Activated naive CD4-positive, alpha-beta T cell treated with anti-CD3 and anti-CD28 coated beads for 36 hours (primary cell): ENCODE measurements at places on chromosomes 2 and 18. TPM values are rescaled to one million over a fixed set of nuclear protein-coding genes. Genes with fewer than 3 reads are reported as not detected.

The SLC9A2 gene
- total RNA-seq: 0.07 TPM

The CCDC178 gene
- total RNA-seq: not detected

The ALK gene
- total RNA-seq: not detected

DNA sequence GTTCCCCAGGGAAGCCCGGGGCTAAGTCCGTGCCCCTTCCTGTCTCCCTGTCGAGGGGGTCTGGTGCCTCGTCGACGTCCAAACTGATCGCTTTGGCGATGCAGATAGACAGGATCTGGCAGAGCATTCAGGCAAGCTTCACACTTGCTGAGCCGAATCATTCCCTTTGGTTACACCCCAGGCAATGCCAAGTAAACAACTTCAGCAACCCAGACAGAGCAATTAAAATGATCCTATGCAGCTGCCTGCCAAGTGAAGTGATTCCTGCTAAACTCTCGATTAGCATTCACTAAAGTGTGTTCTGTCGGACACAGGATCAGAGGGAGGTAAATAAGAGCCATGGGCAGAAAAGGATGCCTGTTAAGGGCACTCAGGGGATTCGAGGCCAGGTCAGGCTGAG is 108.2 kb upstream of the RAB12 start:
- no peak overlapping the region for H3K27ac ChIP-seq
- peaks cover 3% of the 10 kb centered on the region for H3K27me3 ChIP-seq
- no peak for DNase-seq

The MZT2B gene
- total RNA-seq: 408 TPM

GRCh38 chr18:26621161-26622026 is 73.0 kb upstream of the KCTD1 start:
- H3K4me3 ChIP-seq: no peak overlapping the region
- no peak overlapping the region for H3K27ac ChIP-seq
- peaks cover 13% of the 10 kb centered on the region for H3K27me3 ChIP-seq
- peak; percentile 45 for DNase-seq
- peaks cover 3% of the 10 kb centered on the region for H3K36me3 ChIP-seq

The INPP5D gene
- total RNA-seq: 50.9 TPM

GRCh38 chr2:65057391-65058052 is 1.3 kb downstream of the CEP68 start:
- H3K27me3 ChIP-seq: no peaks in the 10 kb centered on the region
- H3K4me1 ChIP-seq: peaks cover 51% of the 10 kb centered on the region
- no peaks in the 10 kb centered on the region for H3K36me3 ChIP-seq
- H3K4me3 ChIP-seq: peak overlapping the region; percentile 93
- peak; percentile 77 for DNase-seq

The DOK6 gene
- total RNA-seq: not detected

The CYP26B1 gene
- not detected for total RNA-seq

The CCDC68 gene
- not detected for total RNA-seq

The IL18R1 gene
- 17.1 TPM for total RNA-seq

GRCh38 chr2:205731583-205731981 is 49.3 kb downstream of the NRP2 start:
- no peaks in the 10 kb centered on the region for H3K36me3 ChIP-seq
- no peak for DNase-seq
- H3K27ac ChIP-seq: no peak overlapping the region
- no peak overlapping the region for H3K4me3 ChIP-seq
- no peaks in the 10 kb centered on the region for H3K4me1 ChIP-seq

GRCh38 chr2:95328358-95329125 is 31.4 kb downstream of the KCNIP3 start:
- DNase-seq: no peak
- no peak overlapping the region for H3K27ac ChIP-seq
- H3K27me3 ChIP-seq: no peaks in the 10 kb centered on the region
- H3K4me3 ChIP-seq: no peak overlapping the region
- H3K36me3 ChIP-seq: no peaks in the 10 kb centered on the region
- H3K4me1 ChIP-seq: no peaks in the 10 kb centered on the region

GRCh38 chr2:49255409-49255971 is 101.2 kb upstream of the FSHR start:
- no peaks in the 10 kb centered on the region for H3K27me3 ChIP-seq
- H3K36me3 ChIP-seq: no peaks in the 10 kb centered on the region
- no peak overlapping the region for H3K27ac ChIP-seq
- DNase-seq: no peak

The VIT gene
- total RNA-seq: not detected

DNA sequence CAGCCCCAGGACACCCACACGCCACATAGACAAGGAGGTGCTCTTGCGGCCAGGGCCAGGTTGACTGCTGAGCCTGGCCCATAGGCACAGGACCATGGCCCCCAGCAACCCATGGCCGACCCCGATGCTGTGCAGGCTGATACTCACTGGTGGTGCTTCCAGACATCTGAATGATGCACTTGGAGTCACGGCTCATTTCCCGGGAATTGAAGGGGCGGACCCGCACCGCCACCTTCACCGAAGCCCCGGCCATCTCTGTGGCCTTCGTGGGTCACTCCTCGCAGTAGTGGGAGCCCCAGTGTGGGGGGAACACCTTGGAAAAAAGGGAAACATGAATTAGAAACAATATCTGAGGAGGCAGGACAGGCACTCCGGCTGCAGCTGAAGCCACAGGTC is 22.5 kb downstream of the KIF1A start:
- no peak overlapping the region for H3K4me3 ChIP-seq
- H3K4me1 ChIP-seq: no peaks in the 10 kb centered on the region
- no peaks in the 10 kb centered on the region for H3K36me3 ChIP-seq
- H3K27me3 ChIP-seq: peaks cover 11% of the 10 kb centered on the region

The MFF gene
- total RNA-seq: 82.1 TPM

The ASAP2 gene
- 0.14 TPM for total RNA-seq

- H3K4me3 ChIP-seq: no peak overlapping the region
- H3K27me3 ChIP-seq: no peaks in the 10 kb centered on the region
- DNase-seq: no peak
- H3K36me3 ChIP-seq: no peaks in the 10 kb centered on the region
Observed at GRCh38 chr18:35458271-35458670, 39.5 kb downstream of the INO80C start.

DNA sequence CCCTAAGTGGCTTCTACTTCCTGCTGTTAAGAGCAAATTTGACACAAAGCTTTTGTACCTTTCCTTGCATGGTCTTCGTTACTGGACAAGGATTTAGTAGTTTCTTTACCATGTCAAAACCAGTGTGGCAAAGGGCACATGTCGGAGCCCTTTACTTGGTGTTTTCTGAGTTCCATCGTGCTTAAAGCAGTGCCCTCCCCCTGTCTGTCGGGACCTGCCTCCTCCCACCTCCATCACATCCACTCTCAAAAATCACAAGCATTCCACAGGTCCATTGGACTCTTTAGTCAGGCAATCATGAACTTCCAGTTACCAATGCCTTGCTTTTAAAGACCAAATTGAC is 763 bp downstream of the CCDC141 start:
- peaks cover 9% of the 10 kb centered on the region for H3K36me3 ChIP-seq
- no peaks in the 10 kb centered on the region for H3K27me3 ChIP-seq
- H3K27ac ChIP-seq: peak overlapping the region; percentile 48
- DNase-seq: peak; percentile 28

DNA sequence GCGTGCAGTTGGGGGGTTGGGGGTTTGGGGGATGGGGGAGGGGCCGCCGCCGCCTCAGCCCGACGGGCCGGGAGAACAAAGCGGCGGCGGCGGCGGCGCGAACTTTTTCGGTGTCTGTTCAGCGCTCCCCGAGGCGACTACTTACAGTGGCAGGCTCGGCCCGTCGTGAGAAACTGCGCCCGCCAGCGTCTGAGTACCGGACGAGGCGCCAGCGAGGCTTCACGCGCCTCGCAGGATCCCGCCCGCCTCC is 172 bp downstream of the PRKD3 start:
- no peak overlapping the region for H3K27ac ChIP-seq
- peak overlapping the region; percentile 66 for H3K4me3 ChIP-seq
- peaks cover 31% of the 10 kb centered on the region for H3K4me1 ChIP-seq
- H3K36me3 ChIP-seq: peaks cover 5% of the 10 kb centered on the region

GRCh38 chr2:2837746-2838547 is 506.9 kb upstream of the MYT1L start:
- H3K27me3 ChIP-seq: no peaks in the 10 kb centered on the region
- no peak overlapping the region for H3K27ac ChIP-seq
- no peak for DNase-seq

DNA sequence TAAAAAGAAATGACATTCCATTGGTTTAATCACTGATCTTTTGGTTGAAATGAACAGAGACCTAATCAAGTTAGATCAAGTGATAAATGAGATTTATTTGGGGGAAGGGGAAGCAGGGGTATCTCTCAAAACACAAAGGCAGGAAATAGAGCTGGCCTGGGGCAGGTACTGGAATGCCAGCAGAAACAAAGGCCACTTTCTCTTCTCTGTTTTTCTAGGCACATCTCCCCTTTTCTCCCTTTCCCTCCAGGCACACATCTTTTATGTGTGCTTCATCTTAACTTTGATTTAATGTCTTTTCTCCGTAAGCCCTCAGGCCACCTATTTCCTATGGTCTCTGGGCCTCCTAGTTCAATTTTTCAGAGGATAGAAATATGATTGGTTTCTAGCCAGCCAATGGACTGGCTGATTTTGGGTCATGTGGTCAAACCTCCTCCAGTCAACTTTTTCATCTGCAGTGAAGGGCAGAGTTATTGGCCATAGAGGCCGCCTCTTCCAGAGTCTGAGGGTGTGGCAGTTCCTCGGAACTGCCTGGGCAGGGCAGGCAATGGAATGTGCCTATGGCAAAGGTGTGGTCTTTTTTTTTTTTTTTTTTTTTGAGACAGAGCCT is 58.9 kb upstream of the FAM136A start:
- H3K36me3 ChIP-seq: no peaks in the 10 kb centered on the region
- DNase-seq: no peak
- no peak overlapping the region for H3K27ac ChIP-seq
- H3K27me3 ChIP-seq: no peaks in the 10 kb centered on the region
- no peak overlapping the region for H3K4me3 ChIP-seq
- no peaks in the 10 kb centered on the region for H3K4me1 ChIP-seq

DNA sequence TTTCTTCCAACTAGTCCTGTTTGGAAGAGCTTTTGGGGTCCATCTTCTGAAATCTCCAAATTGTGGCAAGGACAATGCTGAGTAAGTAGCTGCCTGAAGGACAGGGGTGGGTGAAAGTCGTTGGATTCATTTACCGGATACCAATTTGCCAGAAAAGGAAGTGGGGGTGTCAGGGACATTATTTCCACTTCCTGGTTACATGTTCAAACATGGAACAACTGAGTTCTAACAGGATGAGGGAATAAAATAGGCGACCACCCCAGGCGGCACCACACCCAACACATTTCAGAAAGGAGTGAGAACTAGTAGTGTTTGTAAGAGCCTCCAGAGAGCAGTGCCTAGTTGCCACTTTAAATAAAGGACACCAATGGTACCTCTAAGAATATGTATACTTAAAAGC is 158.6 kb upstream of the SERTAD2 start:
- no peak for DNase-seq
- no peaks in the 10 kb centered on the region for H3K27me3 ChIP-seq

- H3K4me1 ChIP-seq: no peaks in the 10 kb centered on the region
- H3K4me3 ChIP-seq: no peak overlapping the region
- H3K36me3 ChIP-seq: no peaks in the 10 kb centered on the region
- H3K27ac ChIP-seq: no peak overlapping the region
- H3K27me3 ChIP-seq: no peaks in the 10 kb centered on the region
Observed at GRCh38 chr2:124489686-124490085, 464.6 kb downstream of the CNTNAP5 start.

- H3K27me3 ChIP-seq: no peaks in the 10 kb centered on the region
- no peak overlapping the region for H3K27ac ChIP-seq
- H3K4me1 ChIP-seq: no peaks in the 10 kb centered on the region
Observed at GRCh38 chr2:170077830-170078569, 99.9 kb upstream of the MYO3B start.

DNA sequence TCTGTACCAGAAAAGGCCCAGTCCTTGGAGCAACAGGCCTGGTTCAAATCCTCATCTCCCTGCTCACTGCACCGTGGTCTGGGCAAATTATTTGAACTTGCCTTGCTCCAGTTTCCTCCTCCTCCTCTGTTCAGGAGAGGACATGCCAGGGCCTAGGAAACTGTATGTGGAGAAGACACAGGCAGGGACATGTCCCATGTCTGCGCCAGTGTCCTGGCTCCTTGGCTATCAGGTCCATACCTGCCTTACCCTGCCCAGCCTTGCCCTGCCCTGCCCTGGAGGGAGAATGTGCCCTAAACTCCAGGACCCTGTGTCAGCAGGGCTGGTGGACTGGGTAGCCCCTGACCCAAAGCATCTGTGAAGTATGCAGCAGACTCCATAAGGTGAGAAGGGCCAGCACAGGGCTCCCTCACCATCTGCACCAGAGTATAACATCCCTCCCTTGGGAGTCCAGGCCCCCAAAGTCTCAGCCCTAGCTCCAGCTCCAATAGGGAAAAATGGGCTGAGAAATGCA is 165.3 kb downstream of the GALNT1 start:
- H3K4me3 ChIP-seq: no peak overlapping the region
- peaks cover 2% of the 10 kb centered on the region for H3K36me3 ChIP-seq

The FOXI3 gene
- total RNA-seq: not detected

The VAMP5 gene
- 18.4 TPM for total RNA-seq

The RNASEH1 gene
- 23.0 TPM for total RNA-seq

The AGXT gene
- total RNA-seq: not detected

DNA sequence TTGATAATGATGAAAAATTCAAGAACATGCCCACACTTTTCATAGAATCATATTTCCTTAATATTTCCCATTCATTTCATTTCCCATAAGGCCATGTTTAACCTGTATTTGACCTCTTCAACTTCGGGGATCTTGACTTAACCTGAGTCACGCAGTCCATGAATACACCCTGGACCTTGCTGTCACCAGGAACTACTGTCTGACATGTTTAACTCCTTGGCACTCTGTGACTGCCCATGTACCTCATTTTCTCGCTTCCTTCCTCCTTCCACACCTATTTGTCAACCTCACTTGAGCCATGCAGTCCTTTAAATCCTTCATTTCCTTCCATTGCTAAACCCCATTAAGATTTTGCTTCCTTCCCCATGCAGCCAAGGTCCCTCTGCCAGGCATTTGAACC is 16.3 kb downstream of the ABCB11 start:
- H3K27me3 ChIP-seq: peaks cover 4% of the 10 kb centered on the region
- H3K27ac ChIP-seq: no peak overlapping the region
- no peak for DNase-seq
- H3K36me3 ChIP-seq: no peaks in the 10 kb centered on the region
- H3K4me3 ChIP-seq: no peak overlapping the region
- H3K4me1 ChIP-seq: no peaks in the 10 kb centered on the region

DNA sequence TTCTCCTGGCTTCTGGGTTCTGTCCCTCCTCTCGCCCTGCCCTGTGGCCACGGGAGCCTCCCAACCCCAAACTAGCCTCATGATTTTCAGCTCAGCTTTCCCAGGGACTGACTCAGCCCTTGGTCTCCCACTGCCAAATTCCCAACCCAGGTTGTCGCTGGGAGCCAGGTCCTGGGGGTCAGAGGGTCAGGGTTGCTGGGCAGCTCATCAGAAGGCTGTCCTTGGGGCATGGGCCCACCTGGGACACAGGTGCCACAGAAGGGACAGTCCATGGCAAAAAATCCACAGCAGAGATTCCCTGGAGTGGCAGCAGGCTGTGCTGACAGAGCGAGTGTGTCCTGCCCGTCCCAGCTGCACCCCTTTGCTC is 180.4 kb downstream of the TWIST2 start:
- no peak overlapping the region for H3K27ac ChIP-seq
- no peak for DNase-seq
- H3K36me3 ChIP-seq: no peaks in the 10 kb centered on the region
- H3K4me3 ChIP-seq: no peak overlapping the region
